ENCODE measurements at places on chromosomes 4 and X.

DNA sequence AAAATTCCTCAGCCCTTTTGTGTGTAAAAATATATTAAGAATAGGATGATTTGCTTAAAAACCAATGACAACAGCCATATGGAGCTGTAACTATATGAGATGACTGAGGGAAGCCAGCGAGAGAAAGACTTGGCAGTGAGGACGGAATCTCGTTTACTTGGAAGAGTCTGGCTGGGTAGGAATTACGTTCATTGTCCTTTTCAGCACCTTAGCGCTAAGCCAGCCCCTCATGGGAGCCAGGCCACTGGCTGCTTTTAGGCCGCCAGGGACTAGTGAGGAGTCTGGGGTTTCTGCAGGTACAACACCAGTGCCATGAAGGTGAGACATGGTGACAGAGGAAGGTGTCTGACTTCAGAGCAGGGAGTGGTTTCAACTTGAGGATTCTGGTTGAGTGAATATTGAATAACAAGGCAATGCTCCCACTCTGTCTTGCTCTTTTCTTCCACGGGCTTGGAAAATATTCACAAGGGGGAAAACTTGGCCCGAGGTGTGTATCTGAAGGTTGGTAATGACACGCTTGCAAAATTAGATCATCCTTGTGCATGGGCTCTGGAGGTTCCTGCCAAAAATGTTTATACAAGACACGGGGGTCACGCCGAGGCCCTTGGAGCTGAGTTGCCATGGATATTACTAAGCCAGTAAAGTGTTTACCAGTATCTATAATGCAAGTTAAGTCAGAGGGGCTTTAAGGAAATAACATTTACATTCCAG lies 17.4 kb downstream of the KLF3 start:
- H3K4me3 ChIP-seq = no peak overlapping the region
- H3K27ac ChIP-seq = no peak overlapping the region
- no peak for DNase-seq
- no peaks in the 10 kb centered on the region for H3K4me1 ChIP-seq
- no peaks in the 10 kb centered on the region for H3K27me3 ChIP-seq

GRCh38 chr4:129240816-129241215 lies 144.9 kb downstream of the C4orf33 start:
- no peaks in the 10 kb centered on the region for H3K36me3 ChIP-seq
- no peaks in the 10 kb centered on the region for H3K27me3 ChIP-seq
- no peak for DNase-seq
- H3K4me1 ChIP-seq = no peaks in the 10 kb centered on the region
- no peak overlapping the region for H3K4me3 ChIP-seq

- H3K4me3 ChIP-seq = no peak overlapping the region
- H3K27me3 ChIP-seq = no peaks in the 10 kb centered on the region
These were observed 95.2 kb downstream of the SYNPO2 start for GRCh38 chr4:118983831-118984230.

DNA sequence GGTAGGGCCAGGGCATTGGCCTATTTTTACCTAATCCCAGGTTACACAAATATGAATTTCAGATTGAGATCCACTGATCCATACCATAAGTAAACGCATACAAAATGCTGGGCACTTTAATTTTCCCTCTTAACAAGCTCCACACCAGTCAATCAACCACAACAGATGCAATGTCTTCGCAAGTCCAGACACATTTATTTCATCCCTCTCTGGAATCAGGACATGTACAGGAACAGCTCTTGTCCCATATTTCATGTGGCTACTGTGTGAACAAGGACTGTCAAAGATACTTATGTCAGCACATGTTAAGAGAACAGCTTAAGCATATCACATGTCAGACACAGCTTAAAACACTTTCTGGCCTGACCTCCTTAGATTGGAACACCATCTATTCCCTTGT lies 145.9 kb downstream of the PPP3CA start:
- peaks cover 18% of the 10 kb centered on the region for H3K4me1 ChIP-seq
- H3K27ac ChIP-seq = peak overlapping the region; percentile 72
- no peak overlapping the region for H3K4me3 ChIP-seq
- H3K36me3 ChIP-seq = no peaks in the 10 kb centered on the region
- no peaks in the 10 kb centered on the region for H3K27me3 ChIP-seq

- no peak for DNase-seq
- H3K4me3 ChIP-seq = no peak overlapping the region
- H3K27ac ChIP-seq = no peak overlapping the region
- H3K27me3 ChIP-seq = no peaks in the 10 kb centered on the region
These were observed 25.4 kb downstream of the COL4A6 start for GRCh38 chrX:108412783-108413182.

All from CD14-positive monocyte (primary cell).